ENCODE measurements at places on chromosomes 5 and 9. TPM values are rescaled to one million over a fixed set of nuclear protein-coding genes. Genes with fewer than 3 reads are reported as not detected.

The LIFR gene
- 165 TPM for total RNA-seq

The ADAMTSL1 gene
- total RNA-seq: 8.5 TPM

The SPINK7 gene
- not detected for total RNA-seq

The PCDHGB6 gene
- 5.1 TPM for total RNA-seq

The GFRA3 gene
- total RNA-seq: not detected

The SLC36A3 gene
- total RNA-seq: not detected

The TLX3 gene
- total RNA-seq: not detected
